ENCODE measurements at places on chromosomes 3 and 15. TPM values are rescaled to one million over a fixed set of nuclear protein-coding genes. Genes with fewer than 3 reads are reported as not detected.

CSPG4 gene
- total RNA-seq = 134 TPM

SPATA12 gene
- not detected for total RNA-seq

RARB gene
- 8.9 TPM for total RNA-seq

SERINC4 gene
- not detected for total RNA-seq

ZIC4 gene
- 3.0 TPM for total RNA-seq
